Stimulated activated CD8-positive, alpha-beta memory T cell treated with anti-CD3 and anti-CD28 coated beads, Interleukin-4, amount 100 ng/mL, for 4 hours (primary cell): ENCODE measurements at places on chromosomes 6 and 20.

DNA sequence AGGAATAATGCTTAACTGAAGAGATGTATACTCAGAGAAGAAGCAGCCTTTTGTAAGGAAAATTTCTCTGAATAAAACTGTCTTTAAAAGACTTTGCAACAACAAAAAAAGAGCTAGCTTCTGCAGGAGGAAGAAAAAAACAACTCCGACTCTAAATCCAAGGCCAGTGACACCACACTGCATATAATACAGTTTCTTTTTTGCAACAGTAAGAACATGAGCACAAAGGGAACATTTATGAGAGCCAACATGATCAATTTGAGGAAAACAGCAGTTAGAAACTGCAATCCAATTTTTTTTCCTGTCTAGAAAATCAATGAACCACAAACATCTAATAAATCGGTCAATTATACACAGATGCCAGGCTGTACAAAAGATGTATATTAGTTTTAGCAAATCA is 42.9 kb upstream of the UST start:
- no peak for DNase-seq

GRCh38 chr20:21147593-21147992 is 21.7 kb downstream of the KIZ start:
- DNase-seq = no peak

DNA sequence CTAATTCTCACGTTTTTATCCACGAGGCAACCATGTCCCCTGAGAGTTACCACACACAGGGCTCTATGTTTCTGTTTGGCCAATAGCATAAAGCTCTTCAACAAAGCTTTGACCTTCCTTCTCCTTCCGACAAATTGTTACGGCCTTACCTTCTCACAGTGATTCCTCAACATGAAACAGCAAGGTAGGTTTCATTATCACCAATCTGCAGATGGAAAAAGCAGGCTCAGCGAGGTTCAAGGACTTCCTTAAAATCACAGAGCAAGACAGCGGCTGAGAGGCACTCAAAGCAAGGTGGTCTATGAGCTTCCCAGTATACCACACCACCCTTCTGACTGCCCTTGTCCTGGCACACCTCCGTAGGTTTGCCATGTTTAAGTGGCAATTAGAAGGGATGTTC is 360.0 kb downstream of the CD83 start:
- no peak for DNase-seq

- DNase-seq = no peak
Observed at GRCh38 chr6:11206576-11206975, 25.9 kb downstream of the NEDD9 start.
